ENCODE measurements at places on chromosomes 2 and 18. TPM values are rescaled to one million over a fixed set of nuclear protein-coding genes. Genes with fewer than 3 reads are reported as not detected.

Gene TUBA3E
- total RNA-seq = not detected

Gene OR6B2
- not detected for total RNA-seq

Gene LOXHD1
- total RNA-seq = 0.33 TPM

Gene ELAC1
- total RNA-seq = 9.2 TPM

Gene HEATR5B
- 22.2 TPM for total RNA-seq

Gene LOXL3
- 23.4 TPM for total RNA-seq

Gene TDRD15
- 0.04 TPM for total RNA-seq

Gene EGR4
- total RNA-seq = 0.12 TPM

Gene DSC3
- total RNA-seq = 1.2 TPM

Gene DNAJC5G
- total RNA-seq = not detected

Gene SGO2
- total RNA-seq = 13.1 TPM

Gene ZSWIM2
- total RNA-seq = not detected

Gene SKOR2
- total RNA-seq = not detected

Gene MLPH
- total RNA-seq = 1.2 TPM

Gene MC5R
- not detected for total RNA-seq

Gene RFTN2
- 5.4 TPM for total RNA-seq

Gene IL36B
- total RNA-seq = not detected

Gene FTCDNL1
- total RNA-seq = 1.2 TPM

Gene COX7A2L
- total RNA-seq = 84.3 TPM

Measured in progenitor cell of endocrine pancreas (in vitro differentiated cells).